ENCODE measurements at places on chromosomes 16 and 17.

- DNase-seq: no peak
Observed at GRCh38 chr16:3949946-3950342, 69.4 kb upstream of the CREBBP start.

DNA sequence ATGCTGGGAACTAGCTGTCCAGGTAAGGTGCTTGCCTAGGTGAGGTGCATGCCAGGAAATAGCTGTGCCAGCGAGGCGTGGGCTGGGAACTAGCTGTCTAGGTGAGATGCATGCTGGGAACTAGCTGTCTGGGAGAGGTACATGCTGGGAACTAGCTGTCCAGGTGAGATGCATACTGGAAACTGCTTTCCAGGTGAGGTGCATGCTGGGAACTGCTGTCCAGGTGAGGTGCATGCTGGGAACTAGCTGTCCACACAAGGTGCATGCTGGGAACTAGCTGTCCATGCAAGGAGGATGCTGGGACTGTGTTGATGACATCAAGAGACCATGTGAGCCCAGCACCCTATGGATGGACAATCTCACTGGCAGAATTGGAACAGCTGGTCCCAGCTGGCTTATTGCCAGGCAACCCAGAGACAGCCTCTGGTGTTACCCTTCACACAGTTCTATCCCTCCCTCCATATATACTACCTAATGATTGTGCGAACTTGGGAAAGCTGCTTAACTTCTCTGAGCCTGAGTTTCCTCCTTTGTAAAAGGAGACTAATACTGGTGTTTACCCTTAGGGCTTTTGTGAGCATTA is 479.9 kb upstream of the RBFOX1 start:
- no peak for DNase-seq

DNA sequence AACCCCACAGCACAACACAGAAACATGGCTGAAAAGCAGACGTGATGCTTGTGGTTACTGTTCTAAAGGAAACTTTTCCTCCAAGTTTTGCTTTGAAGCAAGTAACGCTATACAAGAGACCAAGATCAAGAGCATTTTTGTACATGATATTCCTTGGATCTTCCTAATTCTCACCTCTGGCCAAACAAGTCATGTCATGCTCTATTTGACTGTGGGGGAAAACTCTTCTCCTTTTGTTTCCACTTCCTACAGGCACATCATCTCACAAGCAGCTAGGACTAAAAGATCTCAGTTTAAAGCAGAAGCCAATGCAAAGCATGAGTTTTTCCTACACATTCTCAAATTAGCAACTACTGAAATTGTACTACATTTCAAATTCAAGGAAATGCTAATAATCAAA is 50.7 kb downstream of the CFDP1 start:
- DNase-seq: no peak

GRCh38 chr16:67151431-67152097 is 766 bp upstream of the B3GNT9 start:
- no peak for DNase-seq

- DNase-seq: peak; percentile 77
Observed at GRCh38 chr16:23670137-23670776, 8.4 kb upstream of the PLK1 start.
